ENCODE measurements at places on chromosomes 4 and X.
A peak's percentile ranks its signal among the peaks of the same experiment; 100 is the strongest.

GRCh38 chrX:84717343-84717742 is 215.1 kb upstream of the HDX start:
- DNase-seq = no peak

- DNase-seq = no peak
These were observed 77.6 kb upstream of the PCDH18 start for GRCh38 chr4:137609718-137610430.

GRCh38 chrX:643241-643595 is 12.6 kb downstream of the SHOX start:
- no peak for DNase-seq

- no peak for DNase-seq
These were observed 7.4 kb upstream of the MGST2 start for GRCh38 chr4:139658185-139658584.

DNA sequence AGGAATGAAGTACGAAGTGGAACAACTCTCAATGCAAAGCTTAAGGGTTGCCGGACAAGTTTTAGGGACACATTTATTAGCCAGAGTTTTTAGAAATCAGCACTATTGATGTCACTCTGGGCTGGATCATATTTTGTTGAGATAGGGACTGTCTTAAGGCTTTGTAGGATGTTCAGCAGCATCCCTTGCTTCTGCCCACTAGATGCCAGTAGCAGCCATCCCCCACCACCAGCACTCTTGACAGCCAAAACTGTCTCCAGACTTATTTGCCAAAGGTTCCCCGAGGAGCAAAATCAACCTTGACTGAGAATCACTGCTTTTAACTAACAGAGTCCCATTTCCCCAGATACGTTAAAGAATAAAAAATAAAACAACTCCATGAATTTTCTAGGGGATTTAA is 1497.3 kb downstream of the STIM2 start:
- DNase-seq = peak; percentile 11

DNA sequence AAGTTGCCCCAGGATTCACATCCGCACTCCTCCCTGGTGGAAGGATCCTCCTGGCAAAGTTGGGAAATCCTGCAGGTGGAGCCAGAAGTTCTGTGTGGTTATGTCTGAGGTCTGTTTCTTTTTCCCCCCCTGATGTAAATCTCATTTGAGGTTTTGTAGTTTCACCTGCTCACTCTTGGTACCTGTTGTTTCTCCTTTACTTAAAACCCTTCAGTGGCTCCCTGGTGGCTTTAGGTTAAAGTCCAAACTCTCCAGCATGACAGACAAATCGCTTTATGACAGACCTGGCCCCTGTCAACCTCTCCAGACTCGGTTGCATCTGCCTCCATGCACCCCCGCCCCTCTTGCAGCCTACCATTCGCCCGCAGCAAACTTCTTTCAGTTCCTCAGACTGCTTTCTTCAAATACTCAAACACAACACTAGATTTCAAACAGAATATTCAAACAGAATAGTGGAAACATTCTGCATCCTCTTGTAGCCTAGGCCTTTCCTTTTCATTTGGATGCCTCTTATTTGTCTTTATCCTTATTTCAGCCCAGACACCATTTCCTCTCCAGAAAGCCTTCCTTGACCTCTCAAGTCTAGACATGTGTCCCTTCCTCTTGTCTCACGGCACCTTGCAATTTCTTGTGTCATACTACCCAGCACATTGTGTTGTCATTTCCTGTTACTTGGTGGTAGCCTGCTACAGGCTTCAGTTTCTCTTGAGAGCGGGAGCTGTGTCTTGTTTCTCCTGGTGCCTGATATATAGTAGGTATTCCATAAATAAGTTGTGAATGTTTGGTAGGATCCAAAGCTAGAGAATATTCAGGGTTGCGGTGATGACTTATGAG is 24.8 kb downstream of the IL13RA1 start:
- DNase-seq = no peak

GRCh38 chr4:113820108-113820507 is 58.6 kb upstream of the CAMK2D start:
- DNase-seq = no peak

- DNase-seq = no peak
These were observed 18.4 kb upstream of the STK26 start for GRCh38 chrX:132004728-132005127.

- no peak for DNase-seq
These were observed 1001.3 kb downstream of the CCSER1 start for GRCh38 chr4:91128519-91128918.

GRCh38 chr4:52358883-52359321 is 300.2 kb downstream of the USP46 start:
- no peak for DNase-seq

- no peak for DNase-seq
These were observed 1192.6 kb downstream of the C4orf33 start for GRCh38 chr4:130288576-130288975.

DNA sequence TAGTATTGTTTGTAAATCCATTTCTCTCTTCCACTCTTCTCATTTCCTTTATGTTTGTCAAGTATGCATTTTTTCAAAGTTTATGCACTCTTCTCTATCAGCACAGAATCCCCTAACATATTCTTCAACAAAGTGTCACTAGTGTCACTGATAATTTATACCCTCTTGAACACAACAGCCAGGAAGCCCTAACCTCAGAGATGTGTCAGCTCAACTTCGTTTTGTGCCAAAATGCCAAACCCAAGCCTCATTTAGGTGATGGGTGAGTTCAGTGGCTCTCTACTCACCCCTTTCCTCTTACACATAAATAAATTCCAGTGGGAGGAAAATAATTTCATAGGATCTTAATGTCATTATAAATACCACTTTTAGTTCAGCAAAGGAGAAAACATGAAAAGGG is 22.4 kb upstream of the P2RY10 start:
- DNase-seq = no peak

DNA sequence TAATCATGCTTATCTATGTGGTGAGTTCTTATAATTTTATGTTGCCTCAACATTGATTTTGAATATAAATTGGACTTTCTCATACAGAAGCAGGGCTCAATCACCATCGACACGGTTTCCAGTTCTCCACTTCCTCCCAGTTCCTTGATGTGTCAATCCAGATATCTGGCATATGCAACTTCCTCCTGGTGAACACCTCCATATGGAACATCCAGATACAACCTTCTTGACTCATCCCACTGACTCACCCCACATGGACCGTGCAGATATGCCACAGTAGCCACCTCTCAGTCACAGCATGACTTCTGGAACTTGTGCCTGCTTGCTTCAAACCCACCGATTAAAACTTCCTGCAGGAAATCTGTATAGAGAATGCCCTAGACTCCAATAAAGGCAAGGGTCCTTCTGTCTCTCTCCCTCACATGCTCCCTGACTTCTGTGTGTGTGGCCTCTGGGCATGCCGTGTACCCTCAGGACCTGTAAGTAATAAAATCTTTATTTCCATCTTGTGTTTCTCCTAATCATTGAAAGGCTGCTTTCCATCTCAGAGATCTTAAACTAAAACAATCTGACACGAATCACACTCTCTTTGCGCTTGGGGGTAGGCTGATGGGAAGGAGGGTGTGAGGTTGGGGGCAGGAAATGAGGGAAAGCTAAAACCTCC is 67.0 kb downstream of the HTRA3 start:
- DNase-seq = no peak

DNA sequence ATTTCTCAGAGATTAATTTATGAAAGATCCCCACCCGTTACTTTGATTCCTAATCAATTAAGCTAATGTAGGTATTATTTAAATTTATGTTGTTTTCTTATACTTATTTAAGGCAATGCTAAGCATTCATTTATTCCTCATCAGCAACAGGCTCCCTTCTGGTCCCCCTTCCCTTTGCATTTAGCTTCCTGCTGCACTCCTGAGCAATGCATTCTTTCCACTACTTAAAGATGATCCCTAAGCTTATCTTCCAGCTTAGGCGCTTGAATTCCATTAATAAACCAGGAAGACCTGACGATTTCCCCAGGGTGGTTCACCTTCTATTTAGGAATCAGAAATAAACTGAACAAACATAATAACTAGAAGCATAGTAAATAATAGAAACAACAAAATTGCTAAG is 1003.1 kb downstream of the FSTL5 start:
- no peak for DNase-seq

GRCh38 chr4:147456706-147457105 is 24.2 kb upstream of the EDNRA start:
- DNase-seq = no peak
